ENCODE measurements at places on chromosomes 11 and 22. TPM values are rescaled to one million over a fixed set of nuclear protein-coding genes. Genes with fewer than 3 reads are reported as not detected.

Gene OR4A16
- not detected for total RNA-seq

Gene MAPK8IP2
- 0.37 TPM for total RNA-seq

Gene POTEH
- not detected for total RNA-seq

Gene OR2AT4
- total RNA-seq, result not detected

Gene CCDC15
- total RNA-seq, result 7.3 TPM

Gene SPINDOC
- total RNA-seq, result 38.4 TPM

Gene TYR
- total RNA-seq, result not detected

Gene CDHR5
- not detected for total RNA-seq

Gene NELL1
- total RNA-seq, result not detected

Gene BDNF
- not detected for total RNA-seq

Gene OOSP1
- total RNA-seq, result not detected

Gene SERPIND1
- total RNA-seq, result not detected

Gene RIC3
- total RNA-seq, result 16.9 TPM

Gene OR2D2
- total RNA-seq, result not detected

All from activated CD4-positive, alpha-beta T cell treated with anti-CD3 and anti-CD28 coated beads, Interleukin-2, amount 10 ng/mL, durations not matched to agents 7 days and 5 days (primary cell).